ENCODE measurements at places on chromosomes 11 and 22. TPM values are rescaled to one million over a fixed set of nuclear protein-coding genes. Genes with fewer than 3 reads are reported as not detected.

TMPRSS13 gene
- 0.13 TPM for total RNA-seq

PARVA gene
- total RNA-seq, result 33.6 TPM

SCGB1D2 gene
- not detected for total RNA-seq

POU2AF2 gene
- not detected for total RNA-seq

CLTCL1 gene
- 17.1 TPM for total RNA-seq

ANKRD13D gene
- 31.4 TPM for total RNA-seq

All from mesangial cell (primary cell).